ENCODE measurements at places on chromosomes 2 and 18.
A peak's percentile ranks its signal among the peaks of the same experiment; 100 is the strongest.

- no peaks in the 10 kb centered on the region for H3K4me1 ChIP-seq
- no peaks in the 10 kb centered on the region for H3K27me3 ChIP-seq
- no peak overlapping the region for H3K4me3 ChIP-seq
- no peaks in the 10 kb centered on the region for H3K36me3 ChIP-seq
These were observed 16.1 kb upstream of the CD207 start for GRCh38 chr2:70851704-70852103.

GRCh38 chr2:237304763-237305514, 109.0 kb downstream of the COL6A3 start:
- H3K4me3 ChIP-seq = no peak overlapping the region
- H3K27me3 ChIP-seq = no peaks in the 10 kb centered on the region
- H3K27ac ChIP-seq = no peak overlapping the region

DNA sequence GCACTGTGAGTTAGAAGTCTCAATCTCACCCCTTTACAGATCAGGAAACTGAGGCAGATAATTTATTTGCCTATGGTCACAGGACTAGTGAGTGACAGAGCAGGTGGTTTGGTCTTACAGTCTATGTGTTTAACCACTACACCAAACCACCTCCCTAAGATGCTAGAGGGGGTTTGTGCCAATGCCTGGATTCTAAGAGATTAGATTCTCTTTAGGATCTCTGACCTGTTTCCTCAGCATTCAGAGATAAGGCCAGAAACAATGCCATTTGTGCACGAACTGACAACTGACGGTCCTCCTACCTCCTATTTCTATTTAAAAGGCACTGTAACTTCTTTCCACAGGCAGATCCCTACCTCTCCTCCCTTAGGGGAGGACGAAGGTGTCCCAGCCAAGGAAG, 2.3 kb upstream of the SLC20A1 start:
- H3K27ac ChIP-seq = peak overlapping the region; percentile 96
- H3K27me3 ChIP-seq = no peaks in the 10 kb centered on the region
- peaks cover 30% of the 10 kb centered on the region for H3K4me1 ChIP-seq
- H3K4me3 ChIP-seq = no peak overlapping the region

GRCh38 chr2:9770308-9771100, 72.8 kb upstream of the TAF1B start:
- peak; percentile 68 for DNase-seq
- H3K4me3 ChIP-seq = no peak overlapping the region
- H3K27me3 ChIP-seq = no peaks in the 10 kb centered on the region
- no peak overlapping the region for H3K27ac ChIP-seq
- 0 out of 2 replicates have a peak, but pooled peaks cover 6% of the 10 kb centered on the region for H3K4me1 ChIP-seq

GRCh38 chr2:27621524-27621923, 7.3 kb downstream of the CCDC121 start:
- H3K27ac ChIP-seq = no peak overlapping the region
- H3K27me3 ChIP-seq = no peaks in the 10 kb centered on the region
- H3K36me3 ChIP-seq = peaks cover 1% of the 10 kb centered on the region
- H3K4me3 ChIP-seq = no peak overlapping the region
- DNase-seq = no peak

GRCh38 chr18:48026216-48026615, 95.8 kb upstream of the SMAD2 start:
- no peaks in the 10 kb centered on the region for H3K27me3 ChIP-seq
- no peak overlapping the region for H3K27ac ChIP-seq
- no peak overlapping the region for H3K4me3 ChIP-seq
- no peak for DNase-seq
- H3K4me1 ChIP-seq = no peaks in the 10 kb centered on the region

GRCh38 chr18:12408247-12408869, 629 bp downstream of the PRELID3A start:
- no peak overlapping the region for H3K27ac ChIP-seq
- H3K36me3 ChIP-seq = no peaks in the 10 kb centered on the region
- DNase-seq = no peak
- peak overlapping the region; percentile 55 for H3K4me3 ChIP-seq
- no peaks in the 10 kb centered on the region for H3K27me3 ChIP-seq

DNA sequence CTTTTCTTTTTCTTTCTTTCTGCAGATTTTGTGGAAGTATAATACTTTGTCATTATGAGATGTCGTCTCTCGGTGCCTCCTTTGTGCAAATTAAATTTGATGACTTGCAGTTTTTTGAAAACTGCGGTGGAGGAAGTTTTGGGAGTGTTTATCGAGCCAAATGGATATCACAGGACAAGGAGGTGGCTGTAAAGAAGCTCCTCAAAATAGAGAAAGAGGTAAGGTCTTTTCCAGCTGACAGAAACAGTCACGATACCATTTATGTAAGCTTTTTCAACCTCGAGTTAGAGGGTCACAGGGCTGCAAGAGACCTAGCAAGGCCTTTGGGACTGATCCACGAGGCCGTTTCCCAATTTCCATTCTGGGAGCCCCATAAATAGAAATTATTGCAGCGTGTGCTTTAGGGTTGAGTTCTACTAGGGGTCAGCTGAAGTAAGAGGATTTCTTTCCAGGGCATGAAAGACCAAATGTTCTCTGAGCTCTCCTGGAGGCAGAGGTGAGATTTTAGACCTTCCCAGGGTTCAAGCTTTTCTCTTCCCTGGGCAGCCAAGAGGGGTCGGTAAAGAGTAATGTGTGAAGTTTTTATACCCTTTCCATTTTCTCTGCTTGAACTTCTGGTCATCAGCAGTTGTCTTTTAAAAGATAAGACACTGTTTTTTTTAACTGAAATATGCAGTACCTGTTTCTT, 15.5 kb downstream of the MAP3K20 start:
- no peak overlapping the region for H3K4me3 ChIP-seq
- H3K27ac ChIP-seq = no peak overlapping the region
- H3K36me3 ChIP-seq = no peaks in the 10 kb centered on the region
- no peaks in the 10 kb centered on the region for H3K27me3 ChIP-seq
- no peak for DNase-seq

GRCh38 chr2:30371028-30371689, 75.9 kb upstream of the LCLAT1 start:
- H3K27ac ChIP-seq = no peak overlapping the region
- H3K27me3 ChIP-seq = no peaks in the 10 kb centered on the region
- H3K4me3 ChIP-seq = no peak overlapping the region
- no peak for DNase-seq
- no peaks in the 10 kb centered on the region for H3K4me1 ChIP-seq
- no peaks in the 10 kb centered on the region for H3K36me3 ChIP-seq

GRCh38 chr2:235333076-235333475, 160.8 kb upstream of the AGAP1 start:
- no peak overlapping the region for H3K4me3 ChIP-seq
- DNase-seq = peak; percentile 51
- H3K4me1 ChIP-seq = peaks cover 8% of the 10 kb centered on the region
- H3K27me3 ChIP-seq = no peaks in the 10 kb centered on the region
- H3K36me3 ChIP-seq = no peaks in the 10 kb centered on the region

DNA sequence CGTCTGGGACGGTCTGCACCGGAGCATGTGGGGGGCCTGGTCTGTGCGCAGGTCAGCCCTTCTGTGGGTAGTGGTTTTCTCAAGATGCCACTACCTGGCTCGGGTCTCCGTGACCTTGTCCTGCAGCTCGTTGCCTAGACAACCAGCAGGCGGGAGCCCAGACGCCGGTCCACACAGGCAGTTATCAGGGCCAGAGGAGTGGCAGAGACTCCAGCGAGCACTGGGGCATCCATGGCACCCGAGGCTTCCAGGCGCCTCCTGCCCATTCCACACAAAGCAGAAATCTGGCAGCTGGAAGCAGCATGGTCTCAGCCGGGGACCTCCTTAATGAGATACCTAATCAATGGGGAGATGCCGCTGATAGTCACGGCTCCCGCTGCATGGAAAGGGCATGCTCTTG, 156.1 kb downstream of the FAM210A start:
- H3K36me3 ChIP-seq = no peaks in the 10 kb centered on the region
- no peaks in the 10 kb centered on the region for H3K4me1 ChIP-seq

DNA sequence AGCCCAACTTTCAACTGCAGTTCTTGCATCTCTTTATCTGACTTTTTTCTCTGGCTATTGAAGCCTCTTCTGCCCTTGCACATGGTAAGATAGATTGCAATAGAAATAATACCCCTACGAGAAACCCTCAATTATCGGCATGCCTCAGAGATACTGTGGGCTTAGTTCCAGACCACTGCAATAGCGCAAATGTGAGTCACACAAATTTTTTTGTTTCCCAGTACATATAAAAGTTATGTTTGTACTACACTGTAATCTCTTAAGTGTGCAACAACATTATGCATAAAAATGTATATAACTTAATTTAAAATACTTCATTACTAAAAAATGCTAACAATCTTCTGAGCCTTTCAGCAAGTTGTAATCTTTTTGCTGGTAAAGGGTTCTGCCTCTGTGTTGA, 124.7 kb downstream of the PDE1A start:
- DNase-seq = no peak
- no peaks in the 10 kb centered on the region for H3K36me3 ChIP-seq
- no peak overlapping the region for H3K4me3 ChIP-seq
- no peaks in the 10 kb centered on the region for H3K4me1 ChIP-seq

- DNase-seq = no peak
- no peak overlapping the region for H3K27ac ChIP-seq
- no peaks in the 10 kb centered on the region for H3K27me3 ChIP-seq
- no peak overlapping the region for H3K4me3 ChIP-seq
These were observed 41.4 kb downstream of the SCN3A start for GRCh38 chr2:165162466-165162865.

GRCh38 chr18:38032516-38032915, 466.9 kb upstream of the CELF4 start:
- DNase-seq = no peak
- H3K27me3 ChIP-seq = no peaks in the 10 kb centered on the region
- no peaks in the 10 kb centered on the region for H3K4me1 ChIP-seq
- H3K4me3 ChIP-seq = no peak overlapping the region

GRCh38 chr18:42477267-42477666, 522.2 kb downstream of the PIK3C3 start:
- H3K27me3 ChIP-seq = no peaks in the 10 kb centered on the region
- no peak overlapping the region for H3K4me3 ChIP-seq
- DNase-seq = no peak
- H3K36me3 ChIP-seq = no peaks in the 10 kb centered on the region
- H3K27ac ChIP-seq = no peak overlapping the region
- H3K4me1 ChIP-seq = no peaks in the 10 kb centered on the region

DNA sequence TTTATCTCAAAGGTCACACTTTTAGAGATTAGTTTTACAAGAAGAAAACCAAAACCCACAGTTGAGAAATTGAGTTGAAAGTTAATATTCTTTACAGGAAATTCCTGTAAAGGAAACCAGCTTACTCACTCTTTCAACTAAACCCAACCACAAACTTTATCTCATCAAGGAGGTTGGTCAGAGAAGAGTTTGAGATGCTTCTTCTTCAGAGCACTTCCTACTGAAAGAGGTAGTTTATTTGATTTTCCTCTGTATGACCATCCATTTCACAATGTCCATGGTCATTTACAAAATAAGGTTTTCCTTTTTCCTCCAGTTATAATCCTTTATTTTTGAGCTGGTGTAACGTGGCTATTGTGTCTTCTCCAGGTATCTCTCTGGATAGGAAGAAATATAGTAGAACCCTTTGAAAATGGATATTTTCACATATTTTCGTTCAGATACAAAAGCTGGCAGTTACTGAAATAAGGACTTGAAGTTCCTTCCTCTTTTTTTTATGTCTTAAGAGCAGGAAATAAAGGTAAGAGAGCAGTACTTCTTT, 4.5 kb upstream of the IL18RAP start:
- H3K4me1 ChIP-seq = no peaks in the 10 kb centered on the region
- no peak for DNase-seq
- no peak overlapping the region for H3K4me3 ChIP-seq
- no peak overlapping the region for H3K27ac ChIP-seq
- H3K36me3 ChIP-seq = no peaks in the 10 kb centered on the region
- H3K27me3 ChIP-seq = peaks cover 2% of the 10 kb centered on the region

DNA sequence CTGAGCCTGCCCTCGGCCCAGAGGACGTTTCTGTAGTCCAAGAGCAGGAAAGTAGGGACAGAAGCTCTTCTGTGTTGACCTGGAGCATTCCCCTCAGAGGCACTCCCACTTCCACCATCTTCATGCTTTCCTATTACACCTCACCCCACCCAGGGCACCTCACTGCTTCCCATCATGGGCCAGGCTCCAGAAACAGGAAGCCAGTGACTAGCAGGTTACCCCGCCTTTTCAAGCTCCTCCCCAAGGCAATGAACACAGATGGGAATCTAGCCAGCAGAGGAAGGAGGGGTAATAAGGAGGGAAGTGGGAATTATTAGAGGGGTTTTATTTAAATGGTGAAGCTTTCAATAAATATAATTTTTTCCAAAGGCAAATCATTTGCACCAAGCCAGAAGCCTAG, 308.8 kb upstream of the MGAT5 start:
- no peak overlapping the region for H3K27ac ChIP-seq
- no peaks in the 10 kb centered on the region for H3K36me3 ChIP-seq
- no peak for DNase-seq
- H3K4me1 ChIP-seq = peaks cover 12% of the 10 kb centered on the region

DNA sequence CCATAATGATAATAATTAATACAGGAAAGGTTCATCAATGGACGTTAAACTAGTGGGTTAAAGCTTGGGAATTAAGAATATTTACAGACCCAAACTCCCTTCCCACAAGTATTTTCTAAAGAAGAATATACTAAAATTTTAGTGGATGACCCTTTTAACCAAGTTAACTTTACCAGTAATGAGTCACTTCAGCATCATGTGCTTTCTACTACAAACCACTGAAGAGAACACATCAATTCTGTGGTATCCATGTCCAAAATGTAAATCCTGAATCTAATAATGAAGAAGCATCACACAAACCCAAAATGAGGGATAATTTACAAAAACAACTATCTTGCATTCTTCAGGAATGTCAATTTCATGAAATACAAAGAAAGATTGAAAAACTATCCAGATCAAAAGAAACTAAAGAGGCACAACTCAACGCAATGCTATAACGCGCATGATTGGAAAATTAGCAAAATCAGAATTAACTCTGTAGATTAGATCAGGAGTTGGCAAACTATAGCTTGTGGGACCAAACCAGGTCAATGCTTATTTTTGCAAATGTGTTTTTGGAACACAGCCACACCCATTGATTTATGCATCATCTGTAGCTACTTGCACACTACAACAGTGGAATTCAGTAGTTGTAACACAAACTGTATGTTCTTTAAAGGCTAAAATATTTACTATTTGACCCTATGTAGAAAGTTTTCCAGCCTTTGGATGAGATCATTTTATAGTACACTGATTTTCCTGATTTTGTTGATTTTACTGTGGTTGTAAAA, 27.5 kb downstream of the COPS8 start:
- no peak overlapping the region for H3K4me3 ChIP-seq
- no peaks in the 10 kb centered on the region for H3K36me3 ChIP-seq
- H3K27ac ChIP-seq = no peak overlapping the region
- no peak for DNase-seq

- H3K36me3 ChIP-seq = peaks cover 2% of the 10 kb centered on the region
- no peaks in the 10 kb centered on the region for H3K27me3 ChIP-seq
- H3K4me3 ChIP-seq = no peak overlapping the region
- peaks cover 32% of the 10 kb centered on the region for H3K4me1 ChIP-seq
These were observed 38.0 kb downstream of the STEAP3 start for GRCh38 chr2:119261493-119262225.

- H3K4me3 ChIP-seq = no peak overlapping the region
- H3K4me1 ChIP-seq = no peaks in the 10 kb centered on the region
- DNase-seq = no peak
- no peak overlapping the region for H3K27ac ChIP-seq
- no peaks in the 10 kb centered on the region for H3K27me3 ChIP-seq
These were observed 28.0 kb upstream of the SCYGR1 start for GRCh38 chr2:227415538-227416424.
